Stimulated activated CD4-positive, alpha-beta T cell treated with anti-CD3 and anti-CD28 coated beads, Interleukin-4, amount 100 ng/mL, for 24 hours (primary cell): ENCODE measurements at places on chromosomes 1 and 21.

DNA sequence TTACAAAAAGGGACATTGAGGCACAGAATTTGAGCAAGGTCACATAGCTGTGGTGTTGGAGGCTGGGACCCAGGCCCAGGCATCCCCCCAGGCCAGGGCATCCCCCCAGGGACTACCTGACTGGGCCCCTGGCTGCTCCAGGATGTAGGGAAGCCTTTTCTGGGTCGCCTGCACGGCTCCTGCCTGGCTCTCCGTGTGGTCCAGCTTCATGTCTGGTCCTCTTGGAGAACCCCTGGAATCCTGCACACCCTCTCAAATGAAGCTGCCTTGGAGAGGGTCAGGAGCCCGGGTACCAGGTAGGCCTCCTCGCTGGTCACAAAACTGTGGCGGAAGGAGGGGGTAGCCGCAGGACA, 919 bp upstream of the CELSR2 start:
- no peak for DNase-seq

DNA sequence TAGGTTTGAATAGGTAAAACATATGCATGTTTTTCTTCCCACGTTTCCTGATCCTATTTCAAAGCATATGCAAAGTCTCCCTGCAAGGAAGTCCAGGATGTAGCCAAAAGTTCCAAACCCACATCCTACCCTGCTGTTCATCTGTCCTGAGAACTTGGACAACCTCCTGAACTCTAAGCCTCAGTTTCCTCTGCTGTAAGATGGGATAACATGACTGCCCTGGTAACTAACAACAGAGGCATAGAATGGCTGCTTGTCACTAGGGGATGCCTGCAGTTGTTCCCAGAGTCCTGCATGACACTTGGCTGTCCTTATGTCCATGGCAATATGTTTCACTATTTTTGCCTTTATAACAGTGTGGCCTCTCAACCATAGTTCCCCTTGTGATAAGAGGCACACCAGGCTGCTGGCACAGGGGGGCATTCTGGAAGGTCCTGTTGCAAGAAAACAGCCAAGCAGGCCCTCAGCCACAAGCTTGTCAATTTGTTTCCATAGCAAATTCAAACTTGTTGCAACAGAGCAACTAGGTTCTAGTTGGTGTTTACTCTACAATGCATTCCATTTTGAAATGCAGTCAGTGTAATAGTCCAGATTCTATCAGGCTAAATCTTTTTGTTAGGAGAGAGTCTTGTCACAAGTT, 1.5 kb upstream of the HDGF start:
- no peak for DNase-seq

GRCh38 chr1:233442026-233442780, 114.7 kb downstream of the MAP3K21 start:
- no peak for DNase-seq

GRCh38 chr1:94072840-94073522, 48.0 kb downstream of the ABCA4 start:
- DNase-seq: no peak

DNA sequence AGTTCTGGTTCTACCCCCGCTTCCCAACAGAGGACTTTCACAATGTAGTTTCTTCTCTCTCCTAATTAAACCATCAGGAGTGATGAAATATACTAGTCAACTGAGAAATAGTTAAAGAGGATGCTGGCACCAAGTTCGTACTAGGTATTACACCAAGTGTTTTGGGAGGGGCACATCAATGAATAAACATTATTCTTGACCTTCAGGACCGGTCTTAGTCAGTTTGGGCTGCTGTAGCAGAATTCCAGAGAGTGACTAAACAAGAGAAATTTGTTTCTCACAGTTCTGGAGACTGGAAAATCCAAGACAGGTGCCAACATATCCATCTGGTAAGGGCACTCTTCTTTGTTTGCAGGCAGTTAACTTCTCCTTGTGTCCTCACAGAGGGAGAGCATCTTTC, 103.8 kb downstream of the SPATA17 start:
- DNase-seq: no peak

- no peak for DNase-seq
Measured at GRCh38 chr1:109500941-109501381, 7.1 kb downstream of the CYB561D1 start.

GRCh38 chr1:197306381-197307062, 38.5 kb downstream of the CRB1 start:
- DNase-seq: no peak

- DNase-seq: no peak
Measured at GRCh38 chr1:3940754-3941345, 40.8 kb upstream of the C1orf174 start.

DNA sequence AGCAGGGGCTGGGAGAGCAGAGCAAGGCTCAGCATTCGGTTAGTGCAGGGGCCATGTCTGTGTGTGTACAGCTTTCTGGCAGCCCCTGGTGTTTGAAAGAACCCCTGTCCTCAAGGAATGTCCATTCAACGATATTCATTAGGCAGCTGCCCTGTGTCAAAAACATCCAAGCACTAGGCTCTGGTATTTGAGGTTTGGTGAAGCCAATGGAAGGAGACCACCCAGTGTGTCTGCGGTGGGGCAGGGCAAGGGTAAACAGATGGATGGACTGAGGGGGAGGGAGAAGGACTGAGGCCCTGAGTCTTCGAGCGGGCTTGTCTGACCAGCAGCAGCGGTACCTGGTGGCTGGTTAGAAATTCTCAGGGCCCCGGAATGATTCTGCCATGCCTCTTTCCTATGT, 155.6 kb upstream of the KLHDC7A start:
- DNase-seq: no peak

GRCh38 chr1:101667761-101668160, 329.0 kb downstream of the OLFM3 start:
- DNase-seq: no peak

GRCh38 chr1:205344066-205344928, 12.4 kb downstream of the KLHDC8A start:
- DNase-seq: peak; percentile 40

- no peak for DNase-seq
Measured at GRCh38 chr1:94026619-94027380, 94.1 kb downstream of the ABCA4 start.

GRCh38 chr1:164846731-164847691, 288.0 kb downstream of the PBX1 start:
- DNase-seq: no peak

DNA sequence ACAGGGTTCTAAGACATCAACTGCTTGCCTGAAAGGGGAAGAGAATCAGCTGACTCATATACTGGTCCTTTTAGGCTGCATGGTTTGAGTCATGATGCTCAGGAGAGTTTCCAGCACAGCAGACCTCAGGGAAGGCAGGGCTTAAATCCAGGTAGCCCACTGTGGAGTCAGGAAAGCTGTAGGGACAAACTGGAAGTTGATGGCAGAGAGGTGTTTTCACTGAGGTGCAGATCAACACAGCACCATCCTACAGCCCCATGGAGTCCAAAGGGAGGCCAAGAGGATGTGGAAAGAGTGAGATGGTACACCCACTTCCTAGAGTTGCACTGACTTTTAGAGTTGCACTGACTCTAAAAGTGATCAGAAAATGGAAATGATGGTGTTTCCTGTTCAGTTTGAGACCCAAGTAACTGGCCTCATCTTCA, 252.4 kb upstream of the DUSP10 start:
- peak; percentile 34 for DNase-seq

GRCh38 chr1:94917251-94917650, 9.7 kb downstream of the CNN3 start:
- no peak for DNase-seq

GRCh38 chr21:17903029-17903806, 84.1 kb upstream of the C21orf91 start:
- DNase-seq: no peak

GRCh38 chr1:27561124-27561899, 42.6 kb downstream of the AHDC1 start:
- no peak for DNase-seq

- peak; percentile 10 for DNase-seq
Measured at GRCh38 chr1:183652107-183652506, 1.0 kb downstream of the APOBEC4 start.

DNA sequence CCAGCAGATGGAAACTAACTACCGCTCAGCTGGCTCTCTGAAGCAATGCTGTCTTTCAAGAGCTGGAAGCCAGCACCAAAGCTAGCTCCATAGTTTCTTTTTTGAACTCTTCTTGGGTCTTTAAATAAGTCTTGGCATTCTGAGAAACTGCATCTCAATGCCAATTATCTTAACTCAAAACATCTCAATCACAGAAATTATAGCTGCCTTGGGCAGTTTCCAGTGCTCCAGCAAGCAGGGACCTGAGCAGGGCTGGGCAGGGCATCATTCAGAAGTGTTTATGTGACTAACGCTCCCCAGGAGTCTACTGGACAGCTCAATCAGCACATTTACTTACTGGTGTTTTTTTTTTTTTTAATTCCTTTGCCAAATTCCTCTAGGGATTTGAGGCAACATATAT, 18.3 kb upstream of the PADI4 start:
- DNase-seq: no peak

DNA sequence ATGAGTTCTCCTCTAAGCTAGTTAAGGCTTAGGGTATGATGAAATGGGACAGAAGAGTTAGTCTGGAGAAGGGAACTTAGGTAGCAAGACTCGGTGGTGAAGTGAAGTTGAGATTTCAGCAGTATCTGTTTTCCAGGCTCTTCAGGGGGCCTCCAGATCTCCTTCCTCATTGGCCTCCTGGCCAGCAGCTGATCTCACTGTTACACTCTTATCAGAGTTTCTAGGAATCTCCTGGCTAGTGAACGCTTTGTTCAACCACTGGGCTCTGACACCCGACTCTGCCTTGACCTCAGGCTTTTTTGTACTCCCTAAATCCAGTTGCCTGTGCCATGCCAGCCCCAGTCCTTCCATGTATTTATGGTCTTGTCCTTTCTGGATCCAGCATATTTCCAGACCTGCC, 311.0 kb downstream of the ASTN1 start:
- DNase-seq: no peak

GRCh38 chr1:181184621-181185020, 96.1 kb downstream of the IER5 start:
- DNase-seq: no peak

DNA sequence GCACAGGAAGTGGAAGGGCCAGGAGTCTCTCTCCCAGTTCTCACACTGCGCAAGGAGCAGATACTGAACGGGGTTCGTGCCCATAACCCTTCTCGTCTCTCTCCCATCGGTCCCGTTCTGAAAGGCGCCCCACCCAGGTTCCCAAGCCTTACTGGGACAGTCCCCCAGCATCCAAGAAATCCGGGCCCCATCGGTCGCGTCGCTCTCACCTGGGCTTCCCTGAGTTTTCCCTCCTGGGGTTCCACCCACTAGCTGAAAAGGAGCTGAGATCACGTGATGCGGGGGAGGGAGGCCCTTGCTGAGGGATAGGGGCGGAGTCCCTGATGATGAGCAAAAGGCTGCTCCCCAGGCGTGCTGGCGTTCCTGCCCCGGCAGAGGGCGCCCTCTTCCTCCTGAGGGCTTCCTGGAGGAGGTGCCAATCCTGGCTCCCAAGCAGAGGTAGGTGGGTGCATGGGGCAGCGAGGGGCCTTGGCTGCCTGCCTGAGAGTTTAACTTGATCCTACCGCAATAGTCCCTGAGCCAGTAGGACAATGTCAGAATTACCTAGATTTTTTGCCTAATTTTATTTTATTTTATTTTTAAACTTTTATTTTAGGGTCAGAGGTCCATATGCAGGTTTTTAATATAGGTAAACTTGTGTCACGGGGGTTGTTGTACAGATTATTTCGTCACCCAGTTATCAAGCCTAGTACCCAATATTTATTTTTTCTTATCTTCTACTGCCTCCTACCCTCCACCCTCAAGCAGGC, at the start of gene SPOCD1:
Gene SPOCD1 (minus strand): TSS at position 271 of the 749 bp plus-strand sequence. CDS start 689 bp downstream, outside the sequence.
- DNase-seq: peak; percentile 89

DNA sequence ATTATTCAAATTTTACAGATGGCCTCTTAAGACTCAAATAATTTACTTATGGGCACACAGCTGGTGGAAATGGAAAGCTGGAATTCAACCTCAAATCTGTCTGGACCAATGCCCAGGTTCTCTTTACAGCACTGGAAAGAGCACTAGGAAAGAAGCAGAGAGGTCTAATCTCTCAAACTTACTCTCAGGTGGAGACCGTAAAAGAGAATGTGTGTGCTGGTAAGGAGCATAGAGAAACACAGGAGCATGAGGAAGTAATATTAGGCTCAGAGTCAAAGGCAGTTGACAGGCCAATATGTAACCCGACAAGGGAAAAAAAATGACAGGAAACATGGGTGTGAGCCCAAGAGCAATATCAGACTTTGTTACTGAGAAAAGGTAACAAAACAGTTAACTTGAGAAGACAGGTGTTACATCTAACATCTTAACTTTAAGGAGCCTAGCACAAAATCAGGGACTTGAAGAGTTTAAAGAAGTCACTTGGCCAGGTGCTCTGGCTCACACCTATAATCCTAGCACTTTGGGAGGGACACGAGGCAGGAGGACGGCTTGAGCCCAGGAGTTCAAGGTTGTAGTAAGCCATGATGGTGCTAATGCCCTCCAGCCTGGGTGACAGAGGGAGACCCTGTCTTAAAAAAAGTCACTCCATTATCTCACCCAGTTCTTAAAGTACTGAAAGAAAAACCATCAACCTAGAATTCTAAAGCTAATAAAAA, 20.7 kb downstream of the PPP1R15B start:
- no peak for DNase-seq

DNA sequence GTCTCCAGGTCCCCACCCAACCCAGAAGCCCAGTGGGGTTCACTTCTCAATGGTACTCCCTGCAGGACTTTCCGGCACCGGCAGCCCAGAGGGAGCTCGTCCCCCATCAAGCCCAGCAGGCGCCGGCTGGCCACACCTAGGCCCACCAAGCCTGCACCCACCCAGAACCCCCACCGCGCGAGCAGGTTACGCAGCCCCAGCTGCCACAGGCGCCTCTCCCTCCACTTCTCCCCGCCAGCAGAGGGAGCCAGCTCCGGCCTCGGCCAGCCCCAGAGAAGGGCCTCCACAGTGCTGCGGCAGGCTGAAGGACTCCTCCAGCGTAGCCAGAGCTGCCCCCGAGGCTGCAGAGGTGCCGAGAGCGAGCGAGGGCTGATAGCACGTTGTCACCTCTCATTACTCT, 722.3 kb downstream of the PLA2G4A start:
- DNase-seq: no peak

- DNase-seq: no peak
Measured at GRCh38 chr1:39841429-39841828, 41.9 kb downstream of the TRIT1 start.

DNA sequence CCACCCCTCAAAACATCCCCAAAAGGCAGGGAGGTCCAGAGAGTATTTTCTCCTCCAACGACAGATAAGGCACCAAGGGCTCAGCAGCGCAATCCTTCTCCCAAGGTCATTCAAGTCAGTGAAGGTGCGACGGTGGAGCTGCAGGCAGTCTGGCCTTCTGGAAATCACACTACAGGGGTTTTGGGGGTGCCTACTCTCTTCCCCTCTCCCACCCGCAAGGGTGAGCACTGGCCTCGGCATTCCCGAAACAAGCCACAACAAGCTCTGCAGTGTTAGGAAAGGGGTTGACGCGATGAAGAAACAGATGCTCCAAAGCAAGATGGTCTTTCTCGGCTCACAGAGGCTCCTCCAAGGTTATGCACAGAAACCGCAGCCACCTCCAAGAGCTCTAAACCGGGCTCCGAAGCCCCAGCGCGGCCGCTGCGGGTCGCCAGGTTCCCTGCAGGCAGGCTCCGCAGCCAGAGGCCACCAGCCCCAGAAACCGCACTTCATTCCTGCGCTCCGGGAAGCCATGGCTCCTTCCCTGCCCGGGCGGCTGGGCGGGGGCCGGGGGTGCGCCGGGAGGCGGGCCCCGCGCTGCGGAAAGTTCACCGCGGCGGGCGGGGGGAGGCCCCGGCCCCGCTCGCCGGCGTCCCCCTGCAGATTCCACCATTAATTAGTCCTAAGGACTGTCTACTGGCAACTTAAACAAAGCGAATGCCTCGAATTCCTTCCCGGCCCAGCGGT, 1.1 kb downstream of the LUZP1 start:
- peak; percentile 27 for DNase-seq
